Sigmoid colon (tissue), 7 donors: ENCODE measurements at places on chromosomes 11 and 22. TPM values are rescaled to one million over a fixed set of nuclear protein-coding genes. Genes with fewer than 3 reads are reported as not detected.

DNA sequence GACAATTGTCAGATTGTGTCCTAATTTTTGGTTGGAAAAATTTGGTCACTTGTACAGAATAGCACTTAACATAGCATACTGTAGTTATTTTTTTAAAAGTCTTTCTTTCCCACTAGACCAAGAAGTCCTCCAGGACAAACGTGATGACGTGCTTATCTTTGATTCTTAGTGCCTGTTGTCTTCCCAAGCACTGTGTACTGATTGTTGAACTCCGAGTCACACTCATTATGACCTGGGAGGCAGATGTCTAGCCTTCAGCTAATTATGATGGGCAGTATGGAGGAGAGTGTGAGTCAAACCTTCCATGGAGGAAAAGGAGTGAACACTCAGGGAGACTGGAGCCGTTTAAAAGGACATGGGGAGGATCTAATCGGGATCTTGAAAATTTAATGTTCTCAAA lies 119.8 kb downstream of the SPON1 start:
- DNase-seq, result no peak

DNA sequence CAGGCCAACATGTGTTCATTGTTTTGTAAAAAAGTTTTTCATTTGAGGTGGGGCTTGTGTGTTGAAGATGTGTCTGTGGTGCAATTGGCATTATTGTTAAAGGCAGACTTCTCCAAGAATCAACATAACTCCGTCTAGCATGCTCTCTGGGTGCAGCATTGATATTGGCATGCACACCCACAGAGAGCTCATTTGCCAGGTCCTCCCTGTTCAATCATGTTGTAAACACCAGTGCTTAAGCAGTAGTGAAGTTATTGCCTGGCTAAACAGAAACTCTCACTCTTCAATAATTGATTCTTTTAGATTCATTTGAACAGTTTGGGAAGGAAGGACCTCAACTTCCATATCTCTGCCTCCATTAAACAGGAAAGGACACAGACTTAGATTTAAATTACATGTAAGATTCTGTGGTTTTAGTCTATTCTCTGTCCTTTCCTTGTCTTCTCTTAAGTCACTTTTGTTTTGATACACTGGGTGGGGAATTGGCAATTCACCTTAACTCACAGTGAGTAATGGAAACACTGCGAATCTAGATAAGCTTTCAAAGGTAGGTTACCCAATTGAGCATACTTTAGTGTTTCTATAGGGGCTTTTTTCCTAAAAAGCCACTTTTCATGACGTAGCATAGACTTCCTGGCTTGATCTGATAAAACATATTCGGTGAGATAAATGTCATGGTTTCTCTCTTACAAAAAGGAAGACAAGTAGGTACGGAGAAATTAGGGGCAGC lies 30.8 kb upstream of the EXPH5 start:
- DNase-seq, result no peak

The BATF2 gene
- total RNA-seq, result 1.8 TPM

GRCh38 chr11:14451825-14452224 lies 47.8 kb downstream of the COPB1 start:
- no peak for DNase-seq

DNA sequence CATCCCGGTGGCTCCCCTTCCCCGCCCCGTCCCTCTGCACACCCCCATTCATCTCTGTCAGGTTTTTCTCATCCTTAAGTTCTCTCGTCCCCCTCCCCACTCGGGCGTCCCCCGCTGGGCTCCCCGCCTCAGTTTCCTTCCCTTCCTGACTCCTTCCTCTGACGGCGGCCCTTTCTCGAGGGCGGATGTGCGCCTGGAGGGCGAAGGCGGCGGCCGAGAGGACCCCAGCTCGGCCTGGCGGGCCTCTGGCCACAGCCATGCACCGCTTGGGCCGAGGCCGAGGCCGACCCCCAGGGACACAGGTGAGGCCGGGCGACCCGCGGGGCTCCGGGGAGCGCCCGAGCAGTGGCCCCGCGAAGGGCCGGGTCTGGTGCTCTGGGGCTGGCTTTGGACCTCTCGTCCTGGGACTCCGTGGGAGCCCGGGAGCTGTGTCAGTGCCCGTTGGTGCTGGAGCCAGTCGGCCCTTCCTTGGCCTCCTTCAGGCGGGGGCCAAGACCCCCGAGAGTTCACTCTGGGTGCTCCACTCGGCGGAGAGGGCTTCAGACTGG lies 2.9 kb downstream of the PHLDB1 start:
- peak; percentile 70 for DNase-seq

GRCh38 chr11:112499153-112499880 lies 238.7 kb upstream of the PLET1 start:
- no peak for DNase-seq

GRCh38 chr11:83689144-83689780 lies 403.1 kb upstream of the CCDC90B start:
- DNase-seq, result no peak

The RPL3 gene
- total RNA-seq, result 2,188 TPM

GRCh38 chr11:78615724-78616123 lies 41.1 kb upstream of the NARS2 start:
- no peak for DNase-seq

- DNase-seq, result no peak
Observed at GRCh38 chr11:116927163-116927974, 89.9 kb upstream of the APOA1 start.

GRCh38 chr22:24156141-24156912 lies 25.0 kb upstream of the SUSD2 start:
- no peak for DNase-seq

DNA sequence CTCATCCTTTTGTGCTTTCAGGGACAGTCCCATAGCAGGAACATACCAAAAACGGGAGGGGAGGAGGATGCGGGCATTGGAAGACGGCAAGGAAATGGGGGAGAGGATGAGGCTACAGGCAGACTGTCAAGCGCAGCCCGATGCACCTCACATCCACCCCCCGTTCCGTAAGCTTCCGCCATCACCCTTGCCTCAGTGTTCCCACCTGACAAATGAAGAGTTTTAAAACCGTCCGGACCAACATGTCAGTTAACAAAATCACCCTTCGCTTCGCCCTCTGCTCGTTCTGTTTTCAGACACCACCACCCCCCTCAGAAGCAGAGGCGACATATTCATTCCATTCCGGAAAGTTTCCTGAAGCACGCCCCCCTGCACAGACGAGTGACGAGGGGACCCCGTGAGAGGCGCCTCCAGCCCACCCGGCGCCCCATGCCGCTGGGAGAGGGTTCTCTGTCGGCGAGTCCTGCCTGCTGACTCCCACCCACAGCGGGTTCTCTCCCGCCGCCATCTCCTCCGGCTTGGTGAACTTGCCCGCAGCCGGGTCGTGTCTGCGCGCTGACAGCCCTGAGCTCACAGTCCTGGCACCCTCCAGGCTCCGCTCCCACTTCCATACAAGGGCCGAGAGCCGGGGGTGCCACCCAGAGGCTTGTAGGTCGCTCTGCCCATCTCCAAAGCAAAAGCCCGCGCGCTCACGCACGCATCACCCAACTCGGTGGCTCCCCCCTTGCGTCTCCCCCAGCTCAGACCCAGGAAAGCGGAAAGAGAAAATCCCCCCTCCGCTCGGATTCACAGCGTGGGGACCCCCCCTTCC lies 1.5 kb downstream of the IGSF9B start:
- peak; percentile 96 for DNase-seq

GRCh38 chr22:36613958-36614357 lies 85.0 kb upstream of the EIF3D start:
- DNase-seq, result no peak

The SAA4 gene
- not detected for total RNA-seq

DNA sequence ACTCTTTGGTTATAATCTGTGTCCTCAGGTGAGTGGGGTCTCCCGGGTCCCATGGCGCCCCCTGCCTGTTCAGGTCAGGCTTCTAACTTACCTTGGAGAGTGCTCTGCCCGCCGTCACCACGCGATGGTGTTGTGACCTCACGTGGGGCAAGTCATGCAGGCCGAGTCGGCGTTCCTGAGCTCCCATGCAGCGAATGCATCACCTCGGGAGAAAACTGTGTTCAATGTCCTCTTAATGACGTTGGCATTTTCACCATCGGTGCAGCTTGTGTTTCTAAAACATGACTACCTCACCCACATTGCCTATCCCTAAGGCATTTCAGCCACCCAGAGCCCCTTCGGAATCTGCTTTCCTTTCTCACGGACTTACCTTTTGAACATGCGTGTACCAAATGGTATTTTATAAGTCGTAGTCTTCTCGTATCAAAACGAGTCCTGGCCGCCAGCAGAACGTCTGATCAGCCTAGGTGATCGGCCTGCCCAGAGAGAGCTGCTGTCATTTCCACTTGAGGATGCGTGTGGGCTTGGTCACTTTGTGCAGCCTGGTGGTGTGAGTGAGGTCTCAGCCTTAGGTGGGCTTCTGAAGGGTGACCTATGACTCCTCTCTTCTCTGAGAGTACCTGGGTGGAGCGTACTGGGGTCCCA lies 64.8 kb downstream of the TBC1D22A start:
- no peak for DNase-seq

DNA sequence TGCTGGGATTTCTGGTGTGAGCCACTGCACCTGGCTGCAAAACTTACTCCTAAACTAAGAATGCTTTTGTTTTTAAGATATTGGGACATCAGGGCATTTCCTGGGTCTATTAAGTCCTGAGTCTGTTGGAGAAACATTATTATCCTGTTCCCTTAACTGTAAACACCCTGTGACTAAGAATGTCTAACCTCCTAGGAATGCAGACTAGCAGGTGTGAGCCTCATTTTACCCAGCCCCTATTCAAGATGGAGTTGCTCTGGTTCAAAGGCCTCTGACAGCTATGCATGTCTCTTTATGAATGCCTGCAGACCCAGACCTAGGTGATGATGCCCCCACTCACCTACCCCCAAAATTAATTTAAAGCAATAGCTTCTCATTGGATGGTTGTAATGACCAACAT lies 46.2 kb downstream of the DEPDC5 start:
- DNase-seq, result no peak

- DNase-seq, result peak; percentile 79
Observed at GRCh38 chr11:70281156-70281609, 10.7 kb downstream of the PPFIA1 start.

DNA sequence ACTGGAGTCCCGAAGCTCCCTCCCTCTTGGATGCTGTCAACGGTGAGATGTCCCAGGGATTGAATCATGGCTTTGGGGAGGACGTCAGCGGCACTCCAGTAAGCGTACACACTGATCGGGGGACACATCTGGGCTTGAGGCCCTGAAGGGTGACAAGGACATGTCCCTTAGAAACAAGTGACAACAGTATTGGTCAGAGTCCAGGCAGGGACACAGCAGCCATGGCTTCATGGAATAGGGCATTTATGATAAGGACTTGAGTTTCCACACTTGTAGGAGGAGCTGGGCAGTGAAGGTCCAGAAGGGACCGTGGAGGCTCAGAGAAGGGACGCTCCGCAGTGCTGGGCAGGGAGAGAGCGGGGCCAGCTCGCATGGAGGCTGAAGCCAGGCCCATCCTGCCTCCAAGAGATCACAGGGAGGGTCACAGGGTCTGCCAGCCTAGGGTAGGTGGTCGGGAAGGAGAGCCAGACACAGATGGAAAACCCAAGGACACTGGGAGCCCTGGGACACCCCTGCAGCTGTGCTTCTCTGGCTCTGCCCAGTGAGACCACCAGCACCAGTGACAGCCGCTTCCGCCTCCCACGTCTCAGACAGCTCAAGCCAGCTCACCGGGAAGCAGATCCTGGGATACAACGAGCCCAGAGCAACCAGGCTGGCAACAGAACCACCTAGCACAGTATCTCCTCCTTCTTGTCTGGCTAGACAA lies 22.9 kb upstream of the RFPL3 start:
- DNase-seq, result no peak

DNA sequence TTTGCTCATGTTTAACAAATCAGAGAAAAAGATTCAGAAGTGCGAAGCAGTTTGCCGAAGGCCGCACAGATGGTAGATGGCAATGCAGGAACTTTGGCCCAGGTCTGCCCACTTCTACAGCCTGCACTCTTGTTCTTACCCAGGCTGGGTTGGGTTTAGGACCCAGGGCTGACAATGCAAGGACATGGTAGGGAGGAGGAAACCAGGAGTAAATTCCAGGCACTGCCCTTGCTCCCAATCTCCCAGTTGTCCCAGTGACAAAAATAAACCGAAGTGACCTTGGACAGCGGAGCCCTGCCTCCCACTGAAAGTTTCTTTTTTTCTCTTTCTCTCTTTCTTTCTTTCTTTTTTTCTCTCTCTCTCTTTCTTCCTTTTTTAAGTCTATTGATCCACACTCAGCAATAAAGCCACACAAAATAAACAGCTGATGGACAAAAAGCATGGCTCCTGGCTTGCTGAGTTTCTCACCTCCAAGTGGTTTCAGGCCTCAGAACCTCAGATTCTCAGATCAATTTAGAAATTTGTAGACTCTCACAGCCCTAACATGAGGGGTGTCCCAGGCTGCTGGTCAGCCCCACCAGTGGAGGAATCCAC lies 33.5 kb upstream of the FCHSD2 start:
- peak; percentile 45 for DNase-seq

DNA sequence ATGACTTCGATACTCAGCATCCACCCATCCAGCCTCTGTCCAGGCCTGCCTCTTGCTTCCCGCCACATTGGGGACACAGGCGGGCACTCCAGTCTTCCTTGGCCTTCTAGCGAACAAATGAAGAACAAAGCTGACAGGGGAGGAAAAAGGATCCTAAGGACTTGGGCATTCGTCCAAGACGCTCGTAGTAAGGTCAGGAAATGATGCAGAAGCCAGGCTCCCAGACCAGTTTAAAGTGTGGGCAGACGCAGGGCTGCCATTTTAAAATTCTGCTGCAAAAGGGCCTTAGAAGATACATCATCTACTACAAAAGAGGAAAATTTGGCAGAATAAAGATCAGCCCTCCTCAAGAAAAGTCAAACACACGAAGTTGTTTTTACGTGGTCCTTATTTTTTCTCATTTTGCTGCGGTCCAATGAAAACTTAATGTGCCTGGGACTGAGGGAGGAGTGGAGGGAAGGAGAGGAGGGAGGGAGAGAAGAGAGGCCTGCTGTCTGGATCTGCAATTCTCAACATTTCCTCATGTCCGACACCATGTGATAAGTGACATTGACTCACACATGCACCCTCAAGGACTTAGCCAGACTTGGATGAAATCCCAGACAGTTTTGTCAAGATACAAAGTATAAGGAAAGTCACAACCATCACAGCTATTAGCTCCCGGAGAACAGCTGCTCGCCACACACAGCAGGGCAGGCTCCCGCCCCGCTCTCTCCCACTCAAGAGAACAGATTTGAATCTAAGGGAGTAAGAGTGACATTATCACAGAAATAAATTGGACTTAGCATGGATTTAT lies 5.7 kb downstream of the DNAL4 start:
- DNase-seq, result peak; percentile 79

The WNT7B gene
- total RNA-seq, result not detected

DNA sequence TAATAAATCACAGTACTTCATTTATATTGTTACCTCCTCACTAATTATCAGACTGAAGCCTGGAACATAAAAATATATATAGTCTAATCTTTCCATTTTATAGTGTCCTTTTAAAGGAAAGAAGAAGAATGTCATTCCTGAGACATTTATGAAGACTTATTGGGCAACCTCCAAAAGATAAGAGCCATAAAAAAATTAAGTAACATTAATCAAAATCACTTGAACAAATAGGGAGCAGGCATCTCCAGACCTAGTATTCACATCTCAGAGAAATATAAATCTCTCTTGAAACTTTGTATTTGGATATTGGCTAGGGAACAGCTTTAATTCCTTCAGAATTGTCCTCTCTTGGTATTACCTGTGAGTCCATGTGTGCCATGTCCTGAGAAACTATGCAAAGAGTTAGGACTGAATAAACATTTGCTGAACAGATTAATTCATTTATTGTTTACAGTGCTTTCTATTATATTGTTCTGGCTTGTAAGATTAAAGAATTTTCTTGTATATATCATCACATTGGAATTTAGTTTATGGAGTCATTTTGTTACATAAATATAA lies 530.5 kb upstream of the LRRC4C start:
- no peak for DNase-seq

The SLC29A2 gene
- 0.71 TPM for total RNA-seq

GRCh38 chr11:105863523-105863922 lies 158.5 kb downstream of the MSANTD4 start:
- DNase-seq, result no peak
